ENCODE measurements at places on chromosomes 2 and 18.
A peak's percentile ranks its signal among the peaks of the same experiment; 100 is the strongest.

GRCh38 chr18:68427951-68428401 lies 286.9 kb downstream of the TMX3 start:
- DNase-seq = peak; percentile 29

- no peak for DNase-seq
Observed at GRCh38 chr18:8942021-8942908, 160.2 kb upstream of the NDUFV2 start.

GRCh38 chr2:177651833-177652232 lies 259.3 kb downstream of the AGPS start:
- DNase-seq = no peak

GRCh38 chr2:44716131-44716530 lies 225.4 kb upstream of the SIX3 start:
- no peak for DNase-seq

DNA sequence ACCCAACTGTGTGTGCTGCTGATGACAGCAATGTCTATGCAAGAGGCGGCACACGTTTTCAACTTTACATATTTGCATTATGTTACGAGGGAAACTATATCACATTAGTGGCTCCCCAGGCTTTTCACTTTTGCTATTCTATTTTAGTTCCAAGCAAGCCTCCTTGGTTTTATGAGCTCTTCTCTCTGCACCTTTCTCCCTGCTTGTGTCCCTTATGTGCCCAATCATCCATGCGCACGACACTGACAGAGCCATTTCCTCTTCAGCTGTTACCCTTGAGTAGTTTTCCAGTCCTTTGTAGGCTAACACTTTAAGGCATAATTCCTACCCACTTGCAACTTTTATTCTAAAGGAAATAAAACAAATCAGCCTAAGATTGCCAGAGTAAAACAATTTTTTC lies 154.3 kb downstream of the TCF4 start:
- no peak for DNase-seq

DNA sequence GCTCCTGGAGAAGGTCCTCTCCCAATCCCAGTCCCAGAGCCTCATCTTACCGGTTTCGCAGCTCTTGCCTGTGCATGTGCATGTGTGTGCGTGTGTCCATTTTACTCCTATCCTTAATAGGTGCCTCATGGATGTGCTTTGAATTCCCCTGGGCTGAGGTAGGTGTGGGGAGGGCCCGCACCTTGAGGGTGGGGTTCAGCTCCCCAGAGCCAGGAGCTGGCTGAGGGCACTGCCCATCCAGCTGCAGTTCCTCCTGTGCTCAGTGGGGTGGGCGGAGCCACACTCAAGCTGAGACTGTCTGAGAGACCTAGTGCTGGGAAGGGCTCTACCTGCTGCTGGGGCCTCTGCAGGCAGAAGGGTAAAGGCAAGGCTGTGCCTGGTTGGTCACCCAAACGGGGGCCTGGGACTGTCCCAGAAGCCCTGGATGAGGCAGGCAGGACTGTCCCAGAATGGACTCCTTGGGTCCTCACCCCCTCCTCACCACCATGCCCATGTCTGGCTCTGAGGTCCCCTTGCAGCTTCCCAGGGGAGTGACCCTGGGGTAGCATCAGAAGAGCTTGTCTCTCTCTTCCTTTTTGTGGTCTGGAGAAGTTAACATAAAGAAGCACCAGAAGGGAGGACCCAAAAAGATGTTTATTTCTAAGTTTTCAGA lies 8.9 kb downstream of the GDF7 start:
- no peak for DNase-seq

- peak; percentile 51 for DNase-seq
Observed at GRCh38 chr2:25230198-25230947, 62.0 kb upstream of the POMC start.

DNA sequence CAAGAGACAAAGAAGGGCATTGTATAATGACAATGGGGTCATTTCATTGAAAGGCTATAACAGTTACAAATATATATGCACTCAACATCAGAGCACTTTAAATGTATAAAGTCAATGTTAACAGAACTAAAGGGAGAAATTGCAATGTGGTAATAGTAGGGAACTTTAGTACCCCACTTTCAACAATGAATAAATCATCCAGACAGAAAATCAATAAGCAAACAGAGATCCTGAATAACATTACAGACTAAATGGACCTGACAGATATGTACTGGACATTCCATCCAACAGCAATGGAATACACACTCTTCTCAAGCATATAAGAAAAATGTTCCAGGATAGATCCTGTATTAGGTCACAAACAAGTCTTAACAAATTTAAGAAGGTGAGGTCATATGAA lies 90.5 kb upstream of the ALKAL2 start:
- no peak for DNase-seq

GRCh38 chr2:64848363-64848762 lies 140.8 kb upstream of the SLC1A4 start:
- no peak for DNase-seq
